ENCODE measurements at places on chromosomes 7 and 10.

- no peak for DNase-seq
Measured at GRCh38 chr7:154581251-154581890, 421.6 kb downstream of the PAXIP1 start.

DNA sequence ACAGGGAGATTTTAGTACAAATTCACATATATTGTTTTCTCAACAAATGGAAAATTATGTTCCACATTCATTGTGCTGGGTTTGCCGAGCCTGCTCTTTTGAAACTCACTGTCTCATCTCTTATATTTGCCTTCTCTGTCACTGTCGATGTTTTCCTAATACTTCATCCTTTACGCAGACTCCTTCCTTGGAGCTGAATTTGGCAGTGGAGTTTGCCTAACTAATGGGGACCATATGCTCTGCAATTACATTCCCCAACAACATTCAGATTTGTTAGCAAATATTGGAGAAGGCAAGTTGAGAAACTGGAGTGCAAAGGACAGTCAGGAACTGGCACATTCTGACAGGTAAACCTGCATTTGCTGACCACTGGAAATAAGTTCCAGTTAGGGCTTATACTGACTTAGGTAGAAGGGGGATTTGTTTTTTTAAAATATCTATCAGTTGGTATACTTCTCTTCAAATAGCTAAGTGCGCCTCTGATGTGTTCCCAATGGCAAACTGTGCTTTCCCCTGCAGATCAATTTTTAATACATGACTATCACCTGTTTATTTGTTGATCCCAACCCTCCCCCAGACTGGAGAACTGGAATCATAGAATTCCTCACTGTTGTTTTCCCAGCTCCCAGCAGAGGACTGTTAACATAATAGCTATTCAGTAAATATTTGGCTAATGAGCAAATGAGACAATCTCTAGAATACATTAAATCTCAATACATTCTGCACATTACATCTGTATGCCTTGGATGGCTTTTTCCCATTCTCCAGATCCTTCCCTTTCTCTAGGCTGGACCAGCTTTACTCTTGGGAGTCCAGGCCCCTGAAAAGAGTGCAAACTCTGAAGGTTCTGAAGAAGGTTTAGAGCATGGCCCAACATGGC is 769.3 kb downstream of the KCNMA1 start:
- DNase-seq = no peak

DNA sequence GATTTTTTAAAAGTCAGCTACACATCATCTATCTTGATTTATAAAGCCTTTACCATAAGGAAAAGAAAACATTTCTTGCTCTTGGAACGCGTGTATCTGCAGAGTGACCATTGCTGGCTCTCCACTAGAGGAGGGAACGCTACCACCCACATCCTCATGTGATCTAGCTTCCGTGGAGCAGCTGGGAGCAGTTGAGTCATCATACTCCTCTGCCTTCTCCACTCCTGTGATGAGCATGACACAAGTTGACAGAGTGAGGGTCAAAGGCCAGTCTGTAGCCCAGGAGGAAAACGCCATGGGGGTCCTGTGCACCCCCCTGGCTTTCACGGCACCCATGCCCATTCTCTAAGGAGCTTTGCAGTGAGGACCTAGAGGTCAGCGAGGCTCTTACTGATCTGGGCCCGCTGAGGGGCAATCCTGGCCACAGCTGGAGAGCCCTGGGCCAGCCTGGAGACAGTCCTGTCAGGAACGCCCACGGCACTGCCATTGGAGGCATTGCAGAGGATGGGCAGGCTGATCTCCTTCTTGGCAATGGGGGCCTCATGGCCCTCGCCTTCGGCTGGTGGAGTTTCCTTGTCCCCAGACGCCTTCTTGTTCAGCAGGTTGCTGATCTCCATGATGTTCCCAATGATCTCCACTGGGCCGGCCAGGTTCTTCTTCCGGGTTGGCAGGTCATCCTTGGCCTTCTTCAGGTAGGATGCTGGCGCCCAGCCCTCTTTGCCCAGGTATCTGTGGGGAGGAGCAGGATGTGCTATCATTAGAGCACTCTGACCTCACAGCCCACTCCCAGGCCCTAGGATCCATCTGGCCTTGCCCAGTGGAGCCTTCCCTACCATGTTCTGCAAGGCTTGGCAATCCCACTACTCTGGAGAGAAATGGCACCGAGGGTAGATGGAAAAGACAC is 119.2 kb downstream of the NEURL1 start:
- DNase-seq = no peak

DNA sequence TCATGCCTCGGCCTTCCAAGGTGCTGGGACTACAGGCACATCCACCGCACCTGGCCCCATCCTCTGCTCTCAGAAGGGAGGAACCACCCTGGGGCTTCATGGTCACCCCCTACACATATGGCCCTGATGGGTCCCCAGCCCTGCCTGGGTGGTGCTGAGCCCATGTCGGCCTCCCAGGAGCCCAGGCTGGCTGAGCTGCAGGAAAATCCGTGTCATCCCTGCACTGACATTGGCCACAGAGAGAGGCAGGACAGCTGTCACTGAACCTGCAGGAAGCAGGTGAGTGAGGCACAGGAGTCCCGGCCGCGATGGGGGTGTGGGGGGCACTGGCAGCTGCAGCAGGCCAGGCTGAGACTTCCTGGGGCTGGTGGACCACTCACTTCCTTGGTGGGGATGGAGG is 8.0 kb downstream of the GRIFIN start:
- DNase-seq = no peak

DNA sequence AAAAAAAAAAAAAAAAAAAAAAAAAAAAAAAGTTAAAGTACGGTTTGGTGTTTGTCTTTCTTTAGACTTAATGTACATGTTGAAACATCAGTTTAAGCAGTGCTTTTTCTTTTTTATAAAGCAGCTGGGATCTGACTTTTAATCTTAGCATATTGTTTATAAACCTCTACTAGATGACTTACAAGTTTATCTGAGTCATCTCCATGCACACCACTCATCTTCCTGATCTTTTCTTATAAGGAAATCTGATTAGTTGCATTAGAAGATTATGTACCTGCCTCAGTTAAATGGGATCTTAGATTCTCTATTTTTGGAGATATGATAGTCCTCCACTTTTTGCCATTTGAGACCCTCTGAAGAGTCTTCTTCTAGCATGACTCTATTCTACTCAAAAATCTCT is 391.9 kb upstream of the LRGUK start:
- no peak for DNase-seq

GRCh38 chr10:86815035-86815617 is 58.7 kb downstream of the BMPR1A start:
- DNase-seq = no peak

DNA sequence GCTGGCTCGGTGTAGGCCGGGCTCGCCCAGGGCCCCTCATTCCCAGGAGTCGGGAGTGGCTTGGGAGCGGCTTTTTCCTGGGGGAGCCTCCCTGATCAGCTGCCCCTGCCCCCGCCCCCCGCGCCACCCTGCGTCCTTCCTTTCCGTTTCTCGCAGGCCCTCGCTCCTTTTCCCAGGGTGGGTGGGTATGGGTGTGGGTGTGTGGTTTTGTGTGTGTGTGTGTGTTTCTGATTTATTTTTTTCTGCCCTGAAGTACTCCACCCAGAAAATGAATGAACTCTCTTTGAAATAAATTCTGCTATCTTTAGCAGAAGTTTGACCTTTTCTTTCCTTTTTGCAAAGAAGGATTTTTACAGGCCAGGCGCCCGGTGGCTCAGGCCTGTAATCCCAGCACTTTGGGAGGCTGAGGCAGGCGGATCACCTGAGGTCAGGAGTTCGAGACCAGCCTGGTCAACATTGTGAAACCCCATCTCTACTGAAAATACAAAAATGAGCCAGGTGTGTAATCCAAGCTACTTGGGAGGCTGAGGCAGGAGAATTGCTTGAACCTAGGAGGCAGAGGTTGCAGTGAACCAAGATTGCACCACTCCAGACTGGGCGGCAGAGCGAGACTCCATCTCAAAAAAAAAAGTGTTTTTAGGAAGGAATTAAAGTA is 30.0 kb upstream of the AP5Z1 start:
- DNase-seq = no peak

DNA sequence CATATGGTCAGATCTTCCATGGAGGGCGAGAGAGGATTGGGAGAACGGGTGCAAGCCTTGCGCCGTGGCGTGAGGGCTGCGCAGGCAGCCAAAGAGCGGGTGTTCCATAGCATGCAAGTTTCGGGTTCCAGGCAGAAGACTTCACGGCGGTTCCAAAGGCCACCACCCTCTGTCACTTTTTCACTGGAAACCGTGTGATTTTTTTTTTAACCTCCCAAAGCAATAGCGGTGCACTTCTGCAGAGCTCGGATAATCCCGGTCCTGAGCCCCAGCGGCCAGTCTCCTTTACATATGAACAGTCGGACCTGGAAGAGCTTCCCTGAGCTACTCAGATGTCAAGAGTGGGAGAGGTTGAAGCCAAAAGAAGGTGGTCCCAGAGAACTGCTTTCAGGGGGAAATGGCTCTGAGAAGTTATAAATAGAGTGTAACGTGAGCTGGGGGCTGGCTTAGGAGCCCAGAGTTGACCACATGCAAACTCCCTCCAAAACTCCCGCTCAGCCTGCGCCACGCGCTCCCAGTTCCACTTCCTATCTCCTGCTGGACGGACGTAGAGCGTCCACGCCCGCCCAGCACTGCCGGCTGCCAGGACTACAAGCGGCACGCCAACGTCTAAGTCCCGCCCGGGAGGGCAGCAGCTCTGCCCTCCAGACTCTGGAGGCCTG is at the start of gene MEOX2:
Gene MEOX2, minus strand, starts transcription at position 389 of the 662 bp plus-strand sequence. Its CDS starts 281 bp downstream, at position 108.
- peak; percentile 60 for DNase-seq

- DNase-seq = no peak
Measured at GRCh38 chr10:51876503-51876902, 177.1 kb upstream of the CSTF2T start.

DNA sequence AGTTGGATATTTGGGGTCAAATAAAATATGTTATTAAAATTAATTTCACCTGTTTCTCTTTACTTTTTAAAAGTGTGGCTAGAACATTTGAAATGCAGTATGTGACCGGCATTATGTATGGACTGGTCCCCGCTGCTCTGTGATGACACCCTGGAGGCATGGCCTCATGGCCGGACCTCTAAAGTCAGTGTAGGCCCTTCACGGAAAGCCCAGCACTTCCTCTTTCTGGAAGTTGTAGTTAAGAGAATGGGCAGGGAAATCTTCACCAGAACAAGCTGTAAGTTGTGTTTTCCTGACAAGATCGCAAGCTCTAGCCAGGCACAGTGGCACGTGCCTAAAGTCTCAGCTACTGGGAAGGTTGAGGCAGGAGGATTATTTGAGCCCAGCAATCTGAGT is 38.3 kb upstream of the SRGN start:
- DNase-seq = no peak

GRCh38 chr7:37768611-37769010 is 79.8 kb upstream of the NME8 start:
- no peak for DNase-seq

DNA sequence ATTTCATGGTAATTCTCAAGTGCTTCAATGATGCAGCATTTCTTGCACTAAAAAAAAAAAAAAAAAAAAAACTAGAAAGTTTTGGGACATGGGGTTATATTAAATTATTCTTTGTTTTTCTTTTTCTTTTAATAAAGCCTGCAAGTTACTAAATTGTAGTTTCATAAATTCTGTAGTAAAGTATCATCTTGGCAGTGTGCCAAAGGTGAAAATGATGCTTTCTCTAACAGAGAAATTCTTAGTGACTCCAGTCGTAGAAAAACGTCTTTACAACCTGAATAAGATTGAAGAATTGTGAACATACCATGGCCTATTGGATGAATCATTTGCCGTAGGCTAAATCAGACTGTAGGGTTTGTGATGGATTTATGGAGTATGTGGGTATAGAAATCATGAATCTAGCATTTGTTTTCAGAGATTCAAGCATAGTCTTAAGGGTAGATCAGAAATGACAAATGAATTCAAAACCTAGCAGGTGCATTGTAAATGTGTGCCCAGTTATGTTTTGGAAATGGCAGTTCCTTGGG is 27.1 kb downstream of the RBM17 start:
- DNase-seq = no peak

GRCh38 chr10:58362027-58362789 is 23.0 kb upstream of the TFAM start:
- DNase-seq = no peak

GRCh38 chr10:386771-387592 is 251.7 kb downstream of the ZMYND11 start:
- no peak for DNase-seq

- DNase-seq = no peak
Measured at GRCh38 chr7:99499371-99499720, 735 bp downstream of the ZNF394 start.

- no peak for DNase-seq
Measured at GRCh38 chr10:130921911-130922440, 389.5 kb downstream of the TCERG1L start.

GRCh38 chr10:31582365-31583052 is 263.5 kb downstream of the ZEB1 start:
- no peak for DNase-seq

DNA sequence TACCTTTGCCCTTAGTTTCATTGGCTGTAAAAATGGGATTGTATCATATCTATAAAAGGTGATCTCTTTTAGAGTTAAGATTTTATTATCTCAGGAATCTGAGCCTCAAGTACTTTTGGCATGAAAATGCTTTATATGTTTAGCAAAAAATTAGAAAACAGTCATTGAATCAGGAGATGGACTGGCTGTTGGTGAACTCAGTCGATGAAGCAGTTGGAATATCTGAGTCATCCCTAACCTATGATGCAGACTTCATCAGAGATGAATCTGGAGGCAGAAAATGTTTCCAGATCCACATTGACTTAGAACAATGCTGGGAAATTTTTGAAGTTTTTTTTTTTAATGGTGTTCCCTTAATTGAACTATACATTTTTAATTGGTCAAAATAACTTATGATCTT is 228.5 kb downstream of the SLC25A13 start:
- DNase-seq = no peak

- peak; percentile 27 for DNase-seq
Measured at GRCh38 chr10:97427571-97428179, 1.7 kb downstream of the PGAM1 start.

All from NCI-H2029 (cell line).